ENCODE measurements at places on chromosomes 7 and 10.
A peak's percentile ranks its signal among the peaks of the same experiment; 100 is the strongest.

DNA sequence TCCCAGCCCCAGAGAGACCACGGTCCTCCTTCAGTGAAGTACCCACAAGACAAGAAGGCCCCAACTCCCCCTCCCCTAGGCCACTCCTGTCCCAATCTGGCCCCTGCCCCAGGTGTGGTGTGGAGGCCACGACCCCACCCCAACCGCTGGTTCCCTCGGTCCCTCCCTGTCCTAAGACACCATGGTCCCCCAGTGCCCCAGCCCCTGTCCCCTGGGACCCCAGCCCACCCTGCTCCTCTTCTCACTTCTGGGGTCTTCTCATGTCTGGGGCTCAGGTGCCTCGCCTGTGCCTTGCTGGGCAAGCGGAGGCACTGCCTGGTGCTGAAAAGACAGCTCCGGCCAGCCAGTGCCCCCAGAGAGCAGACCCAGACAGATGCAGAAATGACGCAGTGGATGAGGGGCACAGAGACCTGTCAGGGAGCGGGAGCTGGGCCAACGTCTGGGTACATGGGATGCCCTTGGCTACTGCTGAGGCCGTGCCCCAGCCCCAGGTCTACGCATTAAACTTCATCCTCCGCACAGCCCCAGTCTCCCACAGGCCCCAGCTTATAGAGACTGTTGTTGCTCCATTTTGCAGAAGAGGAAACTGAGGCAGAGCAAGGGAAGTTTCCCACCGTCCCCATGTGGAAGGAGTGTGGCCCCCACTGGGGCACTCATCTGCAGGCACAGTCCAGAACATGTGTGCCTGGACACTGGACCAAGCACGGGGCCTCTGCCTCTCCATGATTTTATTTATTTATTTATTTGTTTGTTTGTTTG lies 14.8 kb downstream of the GRIFIN start:
- ATAC-seq, result peak; percentile 17

- ATAC-seq, result peak; percentile 77
Observed at GRCh38 chr10:24465891-24466818, 257.2 kb downstream of the KIAA1217 start.

DNA sequence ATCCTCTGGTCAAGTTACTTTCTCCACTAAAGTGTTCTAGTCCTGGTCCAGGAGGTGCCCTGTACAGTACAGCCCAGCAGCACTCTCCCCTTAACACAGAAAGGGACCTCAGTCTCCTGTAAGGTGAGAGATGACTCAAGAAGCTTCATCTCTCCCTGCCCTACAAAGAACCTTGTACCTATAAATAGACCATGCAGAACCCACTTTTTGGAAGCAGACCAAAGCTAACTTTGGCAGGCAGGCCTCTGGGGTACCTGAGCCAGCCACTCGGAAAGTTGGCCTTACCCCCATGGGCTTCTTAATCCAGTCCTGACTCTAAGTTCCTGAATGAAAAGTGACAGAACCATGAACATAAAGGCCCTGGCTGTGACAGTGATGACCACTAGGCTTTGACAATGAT lies 454.8 kb downstream of the KCNMA1 start:
- no peak for ATAC-seq

DNA sequence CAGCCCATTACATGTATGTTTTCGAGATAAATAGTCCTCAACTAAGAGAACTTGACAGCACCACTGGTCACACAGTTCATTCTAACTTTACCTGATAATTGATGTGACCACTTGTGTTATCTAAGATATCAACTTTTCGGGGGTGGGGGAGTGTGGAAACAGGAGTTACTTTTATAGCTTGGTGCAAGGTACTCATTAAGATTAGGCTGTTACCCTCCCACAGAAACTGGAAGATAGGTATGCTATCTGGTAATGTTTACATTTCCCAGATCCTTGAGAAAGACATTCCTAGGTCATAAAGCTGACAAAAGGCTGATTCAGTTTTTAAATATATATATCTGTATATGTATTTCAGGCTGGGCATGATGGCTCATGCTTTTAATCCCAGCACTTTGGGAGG lies 11.1 kb downstream of the ERVW-1 start:
- ATAC-seq, result no peak

DNA sequence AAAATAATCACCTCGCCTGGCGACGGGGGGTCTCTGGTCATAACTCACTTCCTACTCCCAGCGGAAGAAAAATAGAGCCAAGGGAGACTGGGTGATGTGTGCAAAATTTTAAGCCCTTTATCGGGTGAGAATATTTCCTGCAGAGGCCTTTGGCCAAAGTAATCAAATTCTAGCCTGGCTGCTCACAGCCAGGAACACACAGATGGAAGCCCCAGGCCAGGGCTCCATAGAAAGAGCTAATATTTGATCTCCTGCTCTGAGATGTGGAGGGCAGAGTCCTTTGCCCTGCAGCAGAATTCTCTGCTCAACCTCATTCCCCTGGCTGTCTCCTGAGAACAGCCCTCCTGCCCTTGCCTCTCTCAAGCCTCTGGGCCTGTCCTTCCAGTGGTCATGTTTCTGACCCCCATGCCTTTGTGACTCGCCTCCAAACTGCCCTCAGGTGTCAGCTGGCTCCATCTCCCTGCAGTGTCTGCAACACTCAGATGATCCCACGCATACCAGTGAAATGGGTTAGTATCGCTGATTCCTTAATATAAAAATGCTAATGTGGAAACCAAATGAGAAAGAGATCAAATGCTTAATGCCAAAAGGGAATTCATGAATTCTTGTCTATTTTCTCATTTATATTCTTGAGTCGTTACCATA lies 34.5 kb downstream of the FRMD4A start:
- ATAC-seq, result no peak

DNA sequence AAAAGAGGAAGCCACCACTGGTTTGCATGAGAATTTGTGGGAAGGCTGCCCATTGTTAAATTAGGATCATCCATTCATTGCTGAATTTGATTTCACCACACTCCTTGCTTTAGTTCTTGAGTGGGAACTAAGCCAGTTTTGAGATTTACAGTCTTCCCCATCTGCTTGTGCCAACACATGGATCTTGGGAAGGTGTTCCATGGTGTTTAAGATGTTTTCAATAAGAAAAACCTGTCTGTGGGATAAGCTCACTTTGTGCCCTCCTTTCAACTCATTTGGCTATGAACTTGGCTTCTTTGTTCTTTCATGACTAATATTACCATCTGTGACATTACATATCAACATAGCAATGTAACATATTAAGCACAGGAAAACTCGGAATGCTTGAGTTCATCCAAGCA lies 73.2 kb downstream of the INHBA start:
- ATAC-seq, result no peak

- ATAC-seq, result no peak
Observed at GRCh38 chr10:35246770-35247343, 89.5 kb upstream of the CCNY start.

GRCh38 chr7:39073432-39073831 lies 95.7 kb downstream of the POU6F2 start:
- ATAC-seq, result peak; percentile 45

DNA sequence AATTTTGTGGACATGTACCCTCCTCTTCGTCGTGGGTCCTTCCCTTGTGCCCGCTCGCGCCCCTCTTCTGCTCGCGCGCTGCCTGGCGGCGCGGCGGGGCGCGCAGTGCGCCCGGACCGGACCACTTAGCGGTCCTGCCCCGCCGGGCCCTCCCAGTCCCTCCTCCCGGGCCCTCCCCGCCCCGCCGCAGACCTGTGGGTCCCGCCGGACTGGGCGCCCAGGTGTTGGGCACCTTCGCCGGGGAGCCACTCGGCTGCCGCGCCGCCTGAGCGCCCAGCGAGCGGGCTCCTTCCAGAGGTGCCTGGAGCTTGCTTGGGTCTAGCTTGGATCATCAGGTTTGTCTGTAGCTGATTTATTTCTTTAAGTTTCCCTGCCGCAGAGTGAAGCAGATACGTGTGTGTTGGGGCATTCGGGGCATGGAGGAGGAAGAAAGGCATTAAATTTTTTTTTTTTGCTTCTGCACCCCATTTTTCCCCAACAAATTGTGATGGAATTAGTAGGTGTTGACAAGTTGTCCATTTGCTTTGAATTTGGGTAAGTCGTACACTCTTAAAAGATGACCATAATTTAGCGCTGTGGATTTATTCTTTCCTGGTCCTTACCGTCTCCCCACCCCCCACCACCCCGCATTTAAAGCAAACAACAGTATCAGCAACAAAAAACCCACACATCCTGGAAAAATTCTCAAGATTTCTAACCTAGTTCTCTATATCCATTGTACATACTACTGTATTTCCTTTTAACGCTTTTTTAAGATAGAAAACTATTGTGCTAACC lies 905 bp downstream of the C1GALT1 start:
- ATAC-seq, result peak; percentile 47

DNA sequence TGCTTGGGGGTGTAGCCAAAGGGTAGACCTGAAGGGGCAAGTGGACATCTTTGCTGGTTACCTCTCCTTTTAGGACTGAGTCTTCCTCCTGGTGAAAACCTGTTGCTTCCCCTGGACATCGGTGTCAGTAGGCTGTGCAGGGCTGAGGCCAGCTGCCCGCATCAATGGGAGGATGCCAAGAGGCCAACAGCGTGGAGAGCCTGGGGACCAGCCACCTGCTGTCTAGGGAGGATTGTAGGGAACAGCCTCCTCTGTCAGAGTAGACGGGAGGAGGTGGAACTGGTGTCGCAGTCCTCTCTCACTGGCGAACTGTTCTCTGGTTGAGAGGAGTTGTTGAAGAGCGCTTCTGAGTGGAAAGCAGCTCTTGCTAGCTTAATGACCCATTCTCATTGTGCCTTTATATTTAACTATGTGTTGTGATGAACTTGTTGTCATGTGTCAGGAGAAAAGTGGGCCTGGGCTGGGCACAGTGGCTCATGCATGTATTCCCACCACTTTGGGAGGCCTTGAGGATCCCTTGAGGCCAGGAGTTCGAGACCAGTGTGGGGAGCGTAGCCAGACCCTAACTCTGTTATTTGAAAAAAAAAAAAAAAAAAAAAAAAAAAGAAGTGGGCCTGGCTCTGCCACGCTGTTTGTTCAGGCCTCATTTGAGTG lies 1.8 kb downstream of the SUFU start:
- no peak for ATAC-seq
